ENCODE measurements at places on chromosomes 13 and 19.

GRCh38 chr13:111789011-111789410, 277.9 kb upstream of the SOX1 start:
- DNase-seq, result no peak

GRCh38 chr13:91196958-91197357, 150.5 kb upstream of the MIR17HG start:
- DNase-seq, result no peak

DNA sequence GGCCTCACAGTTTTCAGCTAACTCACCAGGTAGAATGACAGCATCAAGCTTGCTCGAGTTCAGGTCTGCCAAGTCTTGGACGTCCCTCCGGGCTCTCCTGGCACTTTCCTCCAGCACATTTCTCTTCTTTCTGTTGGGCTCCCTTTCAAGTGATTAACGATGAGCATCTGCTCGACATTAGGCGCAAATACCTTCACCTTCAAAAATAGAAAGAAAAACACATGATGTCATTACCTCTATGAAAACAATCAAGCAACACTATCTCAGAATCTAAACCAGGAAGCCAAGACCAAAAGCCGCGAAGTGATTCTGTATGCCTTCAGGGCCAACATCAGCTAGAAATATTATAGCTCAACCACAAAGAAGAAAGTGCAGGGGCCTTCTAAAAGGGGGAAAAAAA, 15.4 kb upstream of the CLN5 start:
- no peak for DNase-seq

DNA sequence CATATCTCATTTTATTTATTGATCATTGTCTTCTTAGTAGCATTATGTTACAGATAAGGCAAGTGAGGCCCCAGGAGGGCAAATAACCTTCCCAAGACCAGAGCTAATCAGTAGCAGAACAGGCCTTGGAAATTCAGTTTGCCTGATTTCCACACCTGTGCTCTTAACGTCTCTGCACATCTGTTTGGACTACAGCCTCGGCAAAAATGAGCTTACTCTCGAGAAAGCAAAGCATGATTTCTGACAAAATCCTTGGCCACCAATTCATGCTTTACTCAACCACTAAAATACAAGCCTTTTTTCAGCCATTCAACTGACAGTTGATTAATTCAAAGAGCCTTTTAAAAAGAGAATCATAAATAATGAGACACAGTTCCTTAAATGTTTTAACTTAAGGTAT, 309.3 kb upstream of the HTR2A start:
- no peak for DNase-seq

DNA sequence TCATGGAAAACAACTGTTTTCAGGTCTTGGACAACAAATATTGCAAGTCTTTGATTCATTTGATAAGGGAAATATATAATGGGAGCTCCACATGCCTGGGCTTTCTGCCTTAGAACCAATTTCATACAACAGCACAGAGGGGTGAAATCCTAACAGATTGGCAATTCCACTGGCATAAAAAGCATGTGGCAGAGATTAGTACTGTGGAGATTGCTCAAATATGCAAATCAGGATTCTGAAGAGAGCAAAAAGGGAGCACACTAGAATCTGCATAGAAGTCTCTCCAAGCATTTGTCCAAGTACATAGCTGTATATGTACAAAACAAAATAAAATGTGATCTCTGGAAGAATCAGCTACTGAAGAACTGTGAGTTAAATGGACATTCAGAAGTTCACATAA, 312.9 kb upstream of the SLITRK5 start:
- no peak for DNase-seq
